ENCODE measurements at places on chromosomes 3 and 15.

GRCh38 chr3:184710870-184711492, 883 bp downstream of the MAGEF1 start:
- no peak for DNase-seq

DNA sequence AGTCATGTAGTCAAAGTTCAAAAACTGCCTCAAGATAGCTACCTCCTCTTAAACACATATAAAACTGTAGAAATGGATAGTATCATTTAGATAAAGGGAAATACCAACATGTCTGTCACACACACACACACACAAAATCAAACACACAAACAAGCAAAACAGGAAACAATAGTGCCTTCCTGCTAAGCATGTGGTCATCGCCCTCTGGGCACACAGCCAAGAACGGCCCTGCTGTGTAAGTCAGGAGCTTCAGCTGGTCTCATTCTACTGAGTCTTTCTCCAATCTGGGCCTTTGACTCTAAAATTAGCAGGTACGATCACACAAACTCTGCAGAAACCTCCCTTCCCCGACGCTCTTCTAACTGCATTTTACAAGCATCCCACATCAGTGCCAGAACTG, 272.2 kb upstream of the CHRNA7 start:
- peak; percentile 86 for DNase-seq

- no peak for DNase-seq
Measured at GRCh38 chr15:52727815-52728214, 48.6 kb upstream of the ATOSA start.

GRCh38 chr3:151436675-151437446, 24.0 kb downstream of the IGSF10 start:
- no peak for DNase-seq

DNA sequence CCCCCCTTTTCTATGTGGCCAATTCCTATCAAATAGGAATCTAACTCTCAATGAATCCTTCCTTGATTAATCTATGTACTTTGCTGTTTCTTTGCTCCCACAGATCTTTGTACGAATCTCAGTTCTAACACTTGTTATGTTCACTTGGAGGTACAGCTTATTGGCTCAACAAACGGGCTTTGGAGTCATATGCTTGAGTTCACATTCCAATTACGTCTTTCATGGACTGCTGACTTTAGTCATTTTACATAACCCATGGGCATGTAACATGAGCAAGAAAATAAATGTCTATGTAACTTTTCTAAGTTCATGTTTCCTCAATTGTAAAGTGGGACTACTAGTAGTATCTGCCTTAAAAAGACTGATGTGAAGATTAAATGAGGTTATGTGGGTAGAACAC, 123.2 kb upstream of the TBC1D5 start:
- no peak for DNase-seq

GRCh38 chr3:78967061-78967460, 800.7 kb downstream of the ROBO1 start:
- no peak for DNase-seq

DNA sequence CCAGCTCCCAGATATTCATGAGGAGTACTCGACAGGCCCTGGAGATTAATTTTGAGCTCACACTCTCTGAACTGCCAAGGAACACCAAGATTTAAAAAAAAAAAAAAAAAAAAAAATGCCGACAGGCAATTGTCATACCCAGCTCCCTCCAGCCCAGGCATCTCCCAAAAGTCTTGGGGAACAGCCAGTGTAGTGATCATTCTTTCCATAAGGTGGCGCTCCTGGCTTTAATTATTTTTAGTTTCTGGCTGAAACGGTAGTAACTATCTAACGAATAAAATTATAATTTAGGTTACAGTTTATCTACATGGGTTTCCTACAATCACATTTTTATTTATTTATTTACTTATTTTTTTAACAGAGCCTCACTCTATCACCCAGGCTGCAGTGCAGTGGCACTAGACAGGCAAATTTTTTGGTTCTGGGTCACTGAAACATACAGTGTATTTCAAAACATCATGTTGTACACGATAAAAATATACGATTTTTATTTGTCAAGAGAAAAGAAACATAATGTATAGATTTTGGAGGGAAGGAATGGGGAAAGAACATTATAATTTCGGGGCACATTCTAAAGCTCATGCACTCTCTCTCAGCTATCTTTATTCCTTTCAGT, 157.3 kb downstream of the ADAMTS9 start:
- peak; percentile 9 for DNase-seq

- DNase-seq: no peak
Measured at GRCh38 chr15:41948490-41948889, 23.9 kb downstream of the EHD4 start.

- no peak for DNase-seq
Measured at GRCh38 chr3:113062705-113063104, 71.9 kb downstream of the GTPBP8 start.
